ENCODE measurements at places on chromosomes 12 and 14.

- DNase-seq, result no peak
Observed at GRCh38 chr12:152440-152839, 61.5 kb downstream of the SLC6A12 start.

- no peak for DNase-seq
Observed at GRCh38 chr14:94312481-94313246, 10.5 kb downstream of the SERPINA6 start.

- DNase-seq, result peak; percentile 42
Observed at GRCh38 chr12:20865873-20866272, 55.4 kb downstream of the SLCO1B3 start.

- no peak for DNase-seq
Observed at GRCh38 chr12:128521981-128522380, 255.0 kb downstream of the TMEM132C start.

- DNase-seq, result no peak
Observed at GRCh38 chr14:104844306-104845032, 20.6 kb upstream of the CEP170B start.
